ENCODE measurements at places on chromosomes 11 and 22.

DNA sequence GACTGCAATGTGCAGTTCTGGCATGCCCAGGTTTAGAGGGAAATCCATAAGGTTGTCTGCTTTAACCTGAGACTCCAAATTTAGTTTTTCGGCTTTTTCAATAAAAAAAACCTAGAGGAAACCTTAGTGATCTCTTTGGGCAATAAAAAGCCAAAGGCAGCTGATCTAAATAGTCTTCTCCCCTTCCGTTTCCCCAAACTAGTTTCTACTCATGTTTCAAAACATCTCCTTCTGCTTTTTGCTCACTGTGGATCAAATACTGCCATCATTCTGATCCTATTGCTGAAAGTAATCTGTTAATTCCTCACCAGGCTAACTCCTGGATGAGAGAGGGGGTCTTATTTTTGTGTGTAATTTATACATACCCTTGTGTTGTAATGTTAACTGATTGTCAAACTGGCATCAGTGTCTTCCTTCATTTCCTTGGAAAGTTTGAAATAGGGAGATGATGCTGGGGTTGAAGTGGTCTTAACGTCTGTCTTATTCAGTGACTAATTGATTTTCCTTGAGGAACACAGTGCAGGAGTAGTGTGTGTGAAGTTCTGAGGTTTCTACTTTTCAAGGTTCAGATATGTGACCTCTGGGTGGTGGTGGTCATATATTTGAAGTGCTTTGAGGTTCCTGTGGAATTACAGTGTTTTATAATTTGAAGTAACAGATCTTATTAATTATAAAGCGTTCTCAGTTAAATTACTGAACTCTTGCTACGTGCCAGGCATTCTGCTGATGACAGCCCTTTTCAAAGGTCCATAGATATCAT, 55.0 kb downstream of the ARHGAP42 start:
- DNase-seq, result no peak

DNA sequence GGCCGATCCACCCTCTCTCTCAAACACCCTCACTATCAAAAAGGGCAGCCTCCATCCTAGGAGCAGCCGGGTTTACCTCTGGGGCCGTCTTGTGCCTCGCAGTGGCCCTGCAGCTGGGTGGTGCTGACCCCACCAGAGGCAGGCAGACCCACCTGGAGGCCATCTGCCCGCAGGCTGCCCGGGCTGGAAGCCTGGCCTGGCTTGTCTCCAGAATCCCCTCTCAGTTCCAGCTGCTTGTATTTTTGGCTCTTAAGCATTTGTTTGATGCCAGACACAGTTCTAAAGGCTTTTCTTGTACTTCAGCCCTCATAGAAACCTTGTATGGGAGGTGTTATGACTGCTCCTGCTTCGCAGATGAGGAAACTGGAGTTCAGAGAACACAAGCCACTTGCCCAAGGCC, 4.2 kb upstream of the NFAM1 start:
- no peak for DNase-seq

DNA sequence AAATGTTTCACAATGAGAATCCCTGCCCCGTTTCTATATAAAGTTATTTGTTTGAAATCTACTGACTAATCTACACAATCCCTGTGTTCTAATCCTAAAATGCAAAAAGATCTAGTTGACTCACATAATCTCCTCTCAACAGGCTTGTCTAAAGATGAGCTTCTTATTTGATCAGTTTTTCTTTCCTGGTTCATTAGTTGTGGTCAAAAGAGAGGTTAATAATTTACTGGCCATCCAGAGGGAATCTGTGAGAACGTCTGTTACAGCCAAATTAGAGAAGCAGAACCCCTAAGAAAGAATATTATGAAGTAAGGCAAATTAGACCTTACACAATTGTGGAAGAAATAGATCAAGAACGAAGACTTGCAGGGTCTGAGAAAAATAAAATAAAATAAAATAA, 173.7 kb upstream of the ANO3 start:
- no peak for DNase-seq

GRCh38 chr11:44618561-44619425, 53.3 kb downstream of the CD82 start:
- DNase-seq, result no peak

GRCh38 chr11:106974831-106975230, 43.4 kb downstream of the GUCY1A2 start:
- DNase-seq, result no peak

GRCh38 chr11:35150454-35150853, 11.5 kb downstream of the CD44 start:
- peak; percentile 10 for DNase-seq

- no peak for DNase-seq
These were observed 588.3 kb upstream of the ANO5 start for GRCh38 chr11:21604564-21604963.

- no peak for DNase-seq
These were observed 588.9 kb downstream of the ETS1 start for GRCh38 chr11:127998421-127998820.

GRCh38 chr11:83681031-83681781, 395.0 kb upstream of the CCDC90B start:
- DNase-seq, result no peak

DNA sequence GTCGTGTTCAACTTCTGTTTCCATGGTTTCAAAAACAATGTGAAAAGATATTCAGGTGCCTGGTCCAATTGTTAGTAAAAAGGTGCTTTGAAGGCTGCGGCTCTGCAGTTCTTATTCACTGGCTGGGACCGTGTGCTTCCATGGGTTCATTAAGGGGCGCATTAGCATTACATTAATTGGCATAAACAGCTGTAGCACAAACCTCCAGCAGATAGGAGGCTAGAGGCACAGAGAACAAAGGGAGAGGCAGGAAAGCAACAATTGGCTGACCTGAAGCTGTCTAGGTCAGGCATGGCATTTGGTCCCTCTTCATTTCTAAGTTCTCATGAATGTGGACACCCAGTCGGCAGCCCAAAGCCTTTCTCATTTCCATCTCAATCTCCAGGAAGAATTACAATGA, 16.6 kb downstream of the PAK1 start:
- DNase-seq, result no peak

- no peak for DNase-seq
These were observed 11.6 kb upstream of the CACNA1I start for GRCh38 chr22:39558950-39559349.
